HCT116 (cell line): ENCODE measurements at places on chromosomes 2 and 18. TPM values are rescaled to one million over a fixed set of nuclear protein-coding genes. Genes with fewer than 3 reads are reported as not detected.

LOXHD1 gene
- not detected for total RNA-seq

TGFA gene
- 50.1 TPM for total RNA-seq

BOLL gene
- total RNA-seq: not detected

NRP2 gene
- 1.2 TPM for total RNA-seq

SLC38A11 gene
- total RNA-seq: not detected

C1GALT1C1L gene
- 0.20 TPM for total RNA-seq

SP100 gene
- total RNA-seq: 48.1 TPM

PDK1 gene
- 21.3 TPM for total RNA-seq

DNA sequence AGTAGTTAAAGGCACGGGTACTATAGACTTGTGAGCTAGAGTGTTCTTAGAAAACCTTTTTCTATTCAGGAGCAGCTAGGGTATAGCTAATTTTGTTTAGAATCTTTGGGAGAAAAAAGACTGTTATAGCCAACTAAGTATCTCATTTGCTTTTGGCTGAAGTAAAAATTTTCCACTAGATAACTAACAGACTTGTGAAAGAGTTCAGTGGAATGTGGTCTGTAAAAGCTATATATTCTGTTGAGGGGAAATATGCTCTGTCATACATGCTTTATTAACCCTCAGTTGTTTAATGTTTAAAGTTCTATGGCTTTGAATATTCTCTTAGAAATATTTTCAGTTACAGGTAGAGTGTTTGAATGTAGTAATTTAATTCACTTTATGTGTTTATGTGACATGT lies 49.7 kb downstream of the RIF1 start:
- no peak for DNase-seq

GRCh38 chr2:18721038-18721922 lies 131.9 kb upstream of the NT5C1B start:
- DNase-seq: no peak

DNA sequence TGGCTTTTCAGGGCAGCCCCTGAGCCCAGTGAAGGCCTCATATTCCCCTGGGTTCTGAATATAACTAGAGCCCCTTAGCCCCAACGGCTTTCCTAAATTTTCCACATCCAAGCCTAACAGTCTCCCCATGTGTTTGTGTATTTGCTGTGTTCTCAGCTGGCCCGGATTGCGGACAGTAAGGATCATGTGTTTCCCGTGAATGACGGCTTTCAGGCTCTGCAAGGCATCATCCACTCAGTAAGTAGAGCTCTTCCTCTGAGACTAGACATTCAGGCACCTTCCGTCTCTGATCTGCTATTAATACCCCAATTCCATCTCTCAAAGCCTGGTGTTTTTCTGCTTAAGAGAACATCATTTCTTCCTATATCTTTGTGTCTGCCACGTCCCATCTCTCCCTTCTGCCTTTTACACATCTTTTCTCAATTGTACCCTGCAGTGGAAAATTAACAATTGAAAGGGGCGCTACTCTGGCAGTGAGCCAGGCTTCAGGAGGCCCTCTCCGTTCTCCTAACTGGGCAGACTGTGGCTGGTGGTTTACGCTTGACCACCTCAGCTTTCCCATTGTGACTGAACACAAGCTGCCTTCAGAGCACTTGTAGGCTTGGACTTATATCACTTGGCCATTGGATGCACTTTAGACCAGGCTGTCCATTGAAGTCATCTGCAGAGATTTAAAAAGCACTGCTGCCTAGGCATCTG lies 64.4 kb downstream of the ANTXR1 start:
- DNase-seq: no peak

- no peak for DNase-seq
These were observed 195.6 kb downstream of the TGIF1 start for GRCh38 chr18:3645384-3646156.

GRCh38 chr18:32383050-32383819 lies 87.4 kb downstream of the GAREM1 start:
- peak; percentile 69 for DNase-seq

DNA sequence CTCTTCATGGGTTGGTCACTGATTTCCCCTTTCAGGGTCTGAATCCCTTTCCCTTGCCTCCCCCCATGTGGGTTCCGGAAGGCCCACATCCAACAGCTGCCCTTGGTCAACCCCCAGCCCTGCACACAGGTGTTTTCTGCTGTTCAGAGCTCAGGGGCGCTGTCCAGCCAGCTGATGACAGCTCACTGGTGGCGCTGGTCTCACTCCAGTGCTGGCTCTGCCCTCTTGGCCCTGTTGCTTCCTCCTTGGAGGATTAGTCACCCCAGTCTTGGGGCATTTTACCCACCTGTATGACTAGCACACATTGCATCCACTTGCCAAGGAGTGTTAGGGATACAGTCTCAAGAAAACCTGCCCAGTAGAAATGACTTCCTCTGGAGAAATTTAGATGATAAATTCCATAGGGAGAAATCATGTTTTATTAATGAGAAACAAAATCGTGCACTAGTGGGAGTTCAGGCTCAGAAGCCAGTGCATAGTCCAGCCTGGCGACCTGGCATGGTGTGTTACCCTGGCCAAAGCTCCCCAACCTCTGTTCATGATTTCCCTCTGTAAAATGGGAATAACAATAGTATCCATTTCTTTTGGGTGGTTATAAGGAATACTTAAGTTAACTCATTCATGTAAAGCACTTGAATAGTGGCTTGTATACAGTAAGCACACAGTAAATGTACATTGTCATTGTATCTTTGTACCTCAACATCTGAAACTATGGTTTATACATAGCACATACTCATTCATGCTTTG lies 21.6 kb downstream of the CRIM1 start:
- DNase-seq: no peak

- DNase-seq: no peak
These were observed 152.7 kb upstream of the HDAC4 start for GRCh38 chr2:239553376-239554000.

GRCh38 chr2:236959876-236960275 lies 125.8 kb upstream of the COPS8 start:
- DNase-seq: no peak

DNA sequence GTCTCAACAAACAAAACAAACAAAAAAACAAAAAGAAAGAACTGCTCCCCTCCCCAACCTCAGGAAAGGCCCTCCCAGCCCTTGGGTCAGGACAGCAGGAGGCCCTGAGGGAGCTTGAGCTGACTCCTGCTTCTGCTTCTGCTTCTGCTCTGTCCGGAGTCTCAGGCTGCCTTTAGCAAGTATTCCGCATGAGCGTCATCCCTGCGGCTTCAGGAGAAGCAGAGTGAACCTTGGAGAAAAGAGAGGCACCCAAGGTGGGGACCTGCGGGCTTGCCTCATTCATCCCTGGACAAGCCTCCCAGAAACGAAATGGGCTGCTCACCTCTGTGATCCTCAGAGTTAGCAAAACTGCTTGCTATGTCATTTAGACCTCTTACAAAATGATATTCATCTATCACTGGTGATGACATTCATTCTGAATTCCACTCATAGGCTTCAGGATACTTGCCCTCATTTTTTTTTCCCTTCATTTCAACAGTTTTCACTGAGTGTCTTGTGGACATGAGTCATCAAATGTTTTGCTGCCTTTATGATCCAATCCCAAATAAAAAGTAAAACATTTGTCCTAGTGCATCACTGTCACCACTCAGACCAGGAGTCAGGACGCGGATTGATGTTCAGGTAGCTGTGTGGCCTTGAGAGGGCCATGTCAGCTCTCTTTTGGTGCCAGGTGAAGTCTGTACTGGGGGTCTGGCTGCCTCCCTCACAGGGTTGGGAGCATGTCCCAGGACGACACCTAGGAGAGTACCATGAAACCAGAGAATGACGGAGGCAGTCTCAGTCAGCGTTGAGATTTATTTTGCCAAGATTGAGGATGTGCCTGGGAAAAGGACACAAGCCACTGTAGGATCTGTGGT lies 51.7 kb downstream of the IMPA2 start:
- DNase-seq: no peak

DNA sequence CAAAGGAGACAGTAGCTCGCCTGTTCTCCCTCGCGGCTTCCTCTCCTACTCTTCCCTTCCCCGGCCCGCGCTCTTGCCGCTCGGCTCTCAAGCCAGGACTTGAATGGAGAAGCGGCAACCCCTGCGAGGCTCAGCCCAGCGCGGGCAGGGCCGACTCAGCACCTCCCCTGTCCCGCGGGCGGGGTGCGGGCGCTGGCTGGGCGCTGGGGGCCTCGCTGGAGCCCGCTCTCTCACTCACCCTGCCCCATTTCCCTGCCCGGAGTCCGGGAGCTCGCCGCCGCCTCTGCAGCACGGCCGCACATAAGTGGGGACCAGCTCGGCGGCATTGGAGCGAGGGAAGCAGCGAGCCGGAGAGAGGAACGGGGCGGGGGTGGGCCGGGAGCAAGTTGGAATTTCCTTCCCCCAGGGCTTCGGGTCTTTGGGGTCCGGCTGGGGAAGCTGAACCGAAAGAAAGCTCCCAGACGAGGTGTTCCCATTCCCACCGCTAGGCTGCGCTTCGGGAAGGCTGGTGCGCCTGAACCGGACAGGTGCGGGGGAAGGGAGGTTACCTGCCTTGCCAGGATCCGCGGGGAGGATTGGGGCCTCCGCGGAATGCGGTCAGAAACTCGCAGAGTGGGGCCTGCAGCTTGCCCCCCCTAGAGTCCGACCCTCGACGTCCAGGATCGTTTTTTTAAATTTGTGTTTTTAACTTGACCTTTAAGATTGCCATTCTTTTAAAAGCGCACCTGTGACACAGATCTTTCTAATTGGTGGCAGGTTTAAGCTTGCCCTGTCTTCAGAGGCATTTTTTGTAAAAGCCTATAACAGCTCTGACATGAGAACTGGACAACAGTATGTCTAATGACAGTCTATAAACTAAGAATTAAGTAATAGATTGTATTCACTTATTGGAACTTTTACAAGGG lies at the start of gene COBLL1:
COBLL1 (minus strand) TSS at position 105 of the 905 bp plus-strand sequence. CDS start 627 bp downstream, outside the sequence.
- peak; percentile 71 for DNase-seq

- peak; percentile 73 for DNase-seq
These were observed 1.2 kb upstream of the SELENOI start for GRCh38 chr2:26344581-26345282.

GRCh38 chr2:241007880-241008710 lies 9.7 kb downstream of the SNED1 start:
- no peak for DNase-seq

DNA sequence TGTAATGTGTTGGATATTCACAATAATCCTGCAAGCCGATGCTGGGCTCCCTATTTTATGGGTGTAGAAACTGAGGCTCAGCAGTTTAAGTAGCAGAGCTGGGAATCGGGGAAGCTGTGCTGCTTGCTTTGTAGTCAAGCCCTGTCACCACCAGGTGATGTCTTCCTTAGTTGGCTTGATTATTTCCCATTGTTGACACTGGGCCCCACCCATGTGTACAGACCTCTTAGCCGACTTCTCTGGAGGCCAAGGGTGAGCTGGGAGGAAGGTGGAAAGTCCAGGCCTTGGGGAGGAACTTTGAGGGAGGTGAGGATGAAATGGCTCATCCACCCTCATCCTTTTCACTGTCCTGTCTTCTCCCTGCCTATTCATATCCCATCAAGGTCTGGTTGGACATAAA lies 60.0 kb downstream of the CAPN13 start:
- DNase-seq: no peak

- DNase-seq: no peak
These were observed 10.7 kb downstream of the GPR17 start for GRCh38 chr2:127656569-127657231.

- DNase-seq: no peak
These were observed 322.0 kb downstream of the PRKCE start for GRCh38 chr2:45973426-45973825.

GRCh38 chr18:9930299-9930884 lies 16.6 kb downstream of the VAPA start:
- DNase-seq: no peak

DNA sequence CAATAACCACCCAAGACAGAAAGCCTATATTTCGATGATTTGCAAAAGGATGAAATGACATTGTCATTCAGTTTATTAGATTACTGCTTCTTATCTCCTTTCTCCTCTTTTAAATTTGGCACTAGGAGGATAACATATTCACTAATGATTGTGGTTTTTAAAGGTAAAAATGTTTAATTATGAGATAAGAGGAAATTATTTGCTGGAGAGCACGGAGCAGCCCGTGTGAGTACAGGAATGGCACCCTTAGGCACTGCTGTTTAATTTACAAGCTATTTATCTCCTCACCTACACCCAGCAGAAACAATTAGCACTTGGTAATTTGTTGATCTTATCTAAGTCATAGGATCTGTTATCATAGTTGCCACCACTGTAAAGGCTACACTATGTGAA lies 87.4 kb upstream of the SP3 start:
- no peak for DNase-seq

GRCh38 chr18:79534356-79534755 lies 138.6 kb downstream of the NFATC1 start:
- DNase-seq: no peak

DNA sequence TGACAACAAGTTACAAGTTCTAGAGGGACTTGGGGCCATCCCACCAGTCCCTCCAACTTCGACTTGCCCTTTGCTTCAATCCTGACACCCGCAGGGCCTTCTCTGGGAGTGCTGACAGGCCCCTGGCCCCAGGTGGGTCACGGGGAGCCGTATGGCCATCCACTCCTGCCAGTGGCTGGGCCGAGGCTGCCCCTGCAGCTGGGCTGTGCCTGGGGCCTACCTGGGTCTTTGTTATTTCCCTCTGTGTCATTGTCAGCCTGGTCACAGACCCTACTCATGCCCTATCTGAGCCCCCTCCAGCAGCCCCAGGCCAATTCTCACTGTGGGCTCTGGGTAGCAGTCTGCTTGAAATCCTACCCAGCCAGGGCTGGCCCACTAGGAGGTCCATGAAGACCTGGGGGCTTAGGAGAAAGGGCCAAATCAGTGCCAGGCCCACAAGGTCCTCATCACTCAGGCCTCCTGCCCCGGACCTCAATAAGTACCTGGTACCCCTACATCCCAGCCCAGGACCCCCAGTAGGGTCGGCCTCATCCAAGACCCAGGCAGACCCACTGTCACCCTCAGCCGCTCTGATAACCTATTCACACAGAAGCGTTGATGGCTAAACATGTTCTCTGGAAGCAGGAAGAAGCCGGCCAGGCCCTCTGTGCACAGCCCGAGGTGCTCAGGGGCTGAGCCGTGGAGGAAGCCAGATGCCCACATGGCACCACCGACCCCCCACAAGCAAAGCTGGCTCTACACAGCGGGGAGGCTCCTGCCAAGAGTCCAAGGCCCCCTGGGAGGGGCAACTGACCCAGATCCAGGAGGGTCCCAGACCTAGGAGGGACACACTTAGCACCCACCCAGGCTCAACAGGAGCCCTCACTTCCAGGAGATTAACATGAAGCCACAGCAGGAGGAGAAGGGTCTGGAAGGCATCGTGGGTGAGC lies 57.7 kb downstream of the BIN1 start:
- no peak for DNase-seq

- DNase-seq: no peak
These were observed 238.5 kb downstream of the MTX2 start for GRCh38 chr2:176507786-176508185.

GRCh38 chr2:85888684-85889626 lies at the start of gene ST3GAL5:
ST3GAL5 (minus strand) TSS chr2:85888990; CDS start chr2:85888905, 85 bp downstream.
- DNase-seq: peak; percentile 67

- DNase-seq: no peak
These were observed 1.2 kb upstream of the INPP5D start for GRCh38 chr2:233058717-233059546.

- no peak for DNase-seq
These were observed 70.3 kb upstream of the IL1R2 start for GRCh38 chr2:101921319-101921952.

DNA sequence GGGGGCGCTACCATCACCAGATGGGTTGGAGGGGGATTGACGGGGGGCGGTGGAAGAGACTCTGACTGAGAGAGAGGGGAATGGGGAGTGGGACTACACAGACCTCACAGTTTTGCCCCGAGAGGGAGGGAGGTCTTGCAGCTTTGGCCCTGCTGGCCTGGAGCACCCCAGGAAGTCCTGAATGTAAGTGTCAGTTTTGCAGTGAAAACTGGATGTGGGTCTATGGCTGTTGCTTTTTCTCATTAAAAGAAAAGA lies 2.4 kb downstream of the TCF7L1 start:
- no peak for DNase-seq
